ENCODE measurements at places on chromosomes 16 and 17. TPM values are rescaled to one million over a fixed set of nuclear protein-coding genes. Genes with fewer than 3 reads are reported as not detected.
A peak's percentile ranks its signal among the peaks of the same experiment; 100 is the strongest.

GRCh38 chr16:2816751-2817339 is at the start of gene PRSS21:
Gene PRSS21, plus strand, starts transcription at chr16:2817237. Its CDS starts 32 bp downstream, at chr16:2817269.
- DNase-seq = no peak

Gene PRR14
- polyA plus RNA-seq = 19.1 TPM

DNA sequence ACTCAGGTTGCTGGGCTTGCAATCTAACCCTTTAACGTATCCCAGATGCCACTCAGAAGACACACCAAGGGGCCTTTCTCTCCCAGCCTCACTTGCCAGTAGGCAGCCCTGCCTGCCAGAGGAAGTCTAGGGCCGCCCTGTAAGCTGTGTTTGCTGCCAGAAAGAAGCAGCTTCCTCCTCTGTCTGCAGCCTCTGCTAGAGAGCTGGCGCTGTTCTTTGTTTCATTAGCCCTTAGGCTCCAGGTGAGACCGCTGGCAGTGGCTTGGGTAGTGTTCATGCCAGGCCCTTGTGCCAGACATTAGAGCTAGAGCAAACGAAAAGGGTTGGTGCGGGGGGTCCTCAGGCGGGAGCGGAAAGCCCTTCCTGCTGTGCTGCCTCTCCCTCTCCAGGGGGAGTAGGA is 8.9 kb downstream of the CTRL start:
- DNase-seq = no peak

Gene ZCCHC14
- polyA plus RNA-seq = 11.1 TPM

Gene GRIN2A
- 2.1 TPM for polyA plus RNA-seq

- DNase-seq = no peak
These were observed 100.6 kb downstream of the PITPNC1 start for GRCh38 chr17:67477687-67478086.

DNA sequence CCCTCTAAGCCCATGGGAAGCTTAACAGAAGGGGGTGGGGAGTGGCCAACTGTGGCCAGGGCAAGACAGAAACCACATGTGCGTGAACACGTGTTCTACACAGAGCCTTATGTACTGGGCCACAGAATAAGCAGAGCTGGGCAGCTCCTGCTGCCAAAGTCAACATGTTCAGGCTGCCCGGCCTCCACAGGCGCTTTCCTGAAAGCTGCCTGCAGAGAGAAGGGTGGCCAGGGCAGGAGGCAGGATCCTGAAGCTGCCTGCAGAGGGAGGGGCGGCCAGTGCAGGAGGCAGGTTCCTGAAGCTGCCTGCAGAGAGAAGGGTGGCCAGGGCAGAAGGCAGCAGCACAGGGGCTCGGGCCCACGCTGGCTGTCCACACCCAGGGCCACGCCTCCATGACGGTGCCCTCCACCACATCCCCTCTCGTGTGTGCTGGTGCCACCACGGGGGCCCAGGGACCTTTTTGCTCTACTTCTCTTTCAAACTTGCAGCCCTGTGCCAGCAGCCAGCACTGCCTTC is 79.5 kb downstream of the ANKRD11 start:
- DNase-seq = peak; percentile 72

- no peak for DNase-seq
These were observed 18.2 kb downstream of the VMP1 start for GRCh38 chr17:59725691-59726090.

Gene GCGR
- not detected for polyA plus RNA-seq

GRCh38 chr17:47694581-47695428 is 844 bp downstream of the TBKBP1 start:
- peak; percentile 92 for DNase-seq

DNA sequence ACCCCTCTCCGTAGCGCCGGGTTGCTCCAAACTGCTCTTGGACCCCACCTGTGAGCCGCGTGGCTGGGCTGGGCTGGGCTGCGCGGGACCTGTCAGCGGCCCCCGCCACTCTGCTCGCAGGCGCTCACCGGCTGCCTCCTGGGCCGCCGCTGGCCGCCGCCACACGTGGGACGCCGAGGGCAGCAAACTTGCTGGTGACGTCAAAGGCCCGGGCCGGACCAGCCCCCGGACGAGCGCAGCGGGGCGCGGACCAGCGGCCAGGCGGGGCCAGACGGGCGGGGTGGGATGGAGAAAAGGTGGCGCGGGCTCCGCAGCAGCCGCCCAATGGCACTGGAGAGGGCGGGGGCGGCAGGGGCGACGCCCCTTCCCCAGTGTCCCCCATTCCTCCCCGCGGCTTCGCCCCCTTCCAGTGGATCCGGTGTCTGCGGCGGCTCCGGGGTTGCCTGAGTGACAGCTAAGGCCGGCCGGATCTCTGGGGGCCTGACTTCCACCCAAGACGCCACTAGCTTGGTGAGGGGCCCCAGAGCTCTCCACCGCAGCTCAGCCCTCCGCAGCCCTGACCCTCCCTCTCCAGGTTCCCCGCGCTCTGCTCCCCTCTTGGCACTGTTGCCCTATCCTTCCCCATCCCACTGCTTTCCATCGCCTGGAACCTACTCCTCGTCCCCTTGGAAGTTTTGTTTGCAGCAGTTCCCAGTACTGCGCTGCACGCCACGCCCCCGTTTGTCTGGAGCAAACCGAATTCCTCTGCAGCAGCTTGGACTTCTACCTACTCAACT is at the start of gene HS3ST3A1:
Gene HS3ST3A1, minus strand, starts transcription at position 154 of the 776 bp plus-strand sequence. CDS start 800 bp downstream, outside the sequence.
- peak; percentile 78 for DNase-seq

DNA sequence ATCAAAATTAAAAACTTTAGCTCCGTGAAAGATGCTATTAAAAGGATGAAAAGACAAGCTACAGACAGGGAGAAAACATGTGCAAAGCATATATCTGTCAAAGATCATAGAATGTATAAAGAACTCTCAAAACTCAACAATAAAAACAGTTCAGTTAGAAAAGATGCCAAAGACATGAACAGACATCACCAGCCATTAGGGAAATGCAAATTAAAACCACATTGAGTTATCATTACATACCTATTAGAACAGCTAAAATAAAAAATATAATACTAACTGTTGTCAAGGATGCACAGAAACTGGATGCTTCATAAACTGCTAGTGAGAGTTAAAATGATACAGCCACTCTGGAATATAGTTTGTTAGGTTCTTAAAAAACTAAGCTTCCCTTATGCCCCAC is 58.8 kb downstream of the NFATC3 start:
- DNase-seq = no peak

Data from right cardiac atrium (tissue), 5 donors.